Sigmoid colon (tissue), 7 donors: ENCODE measurements at places on chromosomes 16 and 17. TPM values are rescaled to one million over a fixed set of nuclear protein-coding genes. Genes with fewer than 3 reads are reported as not detected.

DNA sequence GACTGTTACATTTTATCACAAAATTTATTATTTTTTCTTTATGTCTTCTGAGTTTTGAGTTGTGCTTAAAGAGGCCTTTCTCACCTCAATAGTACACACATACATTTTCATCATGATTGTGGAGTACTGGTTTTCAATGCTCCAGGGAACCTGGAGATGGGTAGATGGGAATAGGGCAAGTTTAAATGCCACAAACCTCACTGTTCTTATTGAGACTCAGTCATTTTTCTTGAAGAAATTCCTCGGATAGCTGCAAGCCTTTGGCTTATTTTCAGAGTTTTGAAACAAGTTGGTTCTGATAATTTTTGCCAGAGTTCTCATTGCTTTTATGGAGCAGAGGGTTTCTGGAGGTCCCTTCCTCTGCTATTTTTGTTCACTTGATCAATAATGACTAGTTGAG lies 34.9 kb downstream of the EFCAB13 start:
- no peak for DNase-seq

GRCh38 chr17:82943339-82943738 lies 103.5 kb upstream of the ZNF750 start:
- peak; percentile 33 for DNase-seq

GRCh38 chr16:79412783-79413225 lies 187.7 kb downstream of the MAF start:
- DNase-seq, result no peak

DNA sequence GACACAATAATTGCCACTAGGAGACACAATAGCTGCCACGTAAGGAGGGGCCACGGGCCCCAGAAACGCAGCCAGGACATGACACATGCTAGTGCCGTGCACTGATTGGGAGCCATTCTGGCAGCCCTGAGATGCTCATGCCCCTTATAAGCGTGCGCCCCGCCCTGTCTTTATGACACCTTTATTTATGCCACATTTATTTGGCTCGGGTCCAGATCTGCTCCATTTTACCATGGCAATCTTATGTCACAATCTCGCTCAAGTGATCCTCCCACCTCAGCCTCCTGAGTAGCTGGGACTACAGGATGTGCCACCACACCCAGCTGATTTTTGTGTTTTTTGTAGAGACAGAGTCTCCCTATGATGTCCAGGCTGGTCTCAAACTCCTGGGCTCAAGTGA lies 43.8 kb upstream of the NF1 start:
- DNase-seq, result no peak

GRCh38 chr16:1048442-1049112 lies 24.0 kb upstream of the SSTR5 start:
- DNase-seq, result no peak

GRCh38 chr17:73593249-73593965 lies 50.8 kb downstream of the SDK2 start:
- no peak for DNase-seq

DNA sequence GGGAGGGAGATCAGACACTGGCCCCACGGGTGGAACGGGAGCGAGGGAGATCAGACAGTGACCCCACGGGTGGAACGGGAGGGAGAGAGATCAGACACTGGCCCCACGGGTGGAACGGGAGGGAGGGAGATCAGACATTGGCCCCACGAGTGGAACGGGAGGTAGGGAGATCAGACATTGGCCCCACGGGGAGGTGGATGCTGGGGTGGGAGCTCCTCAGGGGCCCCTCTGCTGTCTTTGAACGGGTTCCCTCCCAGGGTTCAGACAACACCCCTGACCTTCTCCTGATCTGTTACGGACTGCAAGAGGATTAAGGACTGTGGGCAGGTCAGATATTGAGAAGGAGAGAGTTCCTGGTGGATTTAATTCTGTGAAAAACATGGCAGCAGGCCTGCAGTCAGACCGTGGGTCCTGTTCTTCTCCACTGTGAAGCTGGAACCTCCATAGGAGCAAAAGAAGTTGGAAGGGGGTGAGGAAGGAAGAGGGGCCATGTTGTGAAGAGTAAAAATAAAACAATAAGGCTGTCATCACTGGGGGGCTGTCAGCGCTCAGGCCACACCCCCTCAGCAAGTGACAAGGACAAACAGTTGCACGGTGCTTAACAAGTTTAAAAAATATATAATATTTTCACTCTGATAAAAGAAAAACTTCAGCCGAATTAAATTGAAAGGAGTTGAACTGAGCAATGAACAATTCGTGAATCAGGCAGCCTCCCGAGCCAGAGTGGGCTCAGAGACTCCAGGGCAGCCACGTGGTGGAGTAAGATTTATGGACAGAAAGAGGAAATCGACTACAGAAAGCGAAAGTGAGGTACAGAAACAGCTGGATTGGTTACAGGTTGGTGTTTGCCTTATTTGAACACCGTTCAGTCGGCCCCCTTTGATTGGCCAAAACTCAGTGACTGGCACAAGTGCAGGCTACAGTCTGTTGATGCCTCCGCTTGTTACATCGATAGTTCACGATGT lies 348.7 kb upstream of the TNRC6C start:
- DNase-seq, result peak; percentile 78

- no peak for DNase-seq
These were observed 22.2 kb downstream of the WIPF2 start for GRCh38 chr17:40241252-40241834.

- DNase-seq, result no peak
These were observed 186.7 kb downstream of the MSI2 start for GRCh38 chr17:57442914-57443571.

The NPIPB12 gene
- total RNA-seq, result 12.8 TPM

The LRRC36 gene
- 0.55 TPM for total RNA-seq

The FSCN2 gene
- total RNA-seq, result not detected

The KRTAP4-4 gene
- not detected for total RNA-seq
